ENCODE measurements at places on chromosomes 6 and 20.

DNA sequence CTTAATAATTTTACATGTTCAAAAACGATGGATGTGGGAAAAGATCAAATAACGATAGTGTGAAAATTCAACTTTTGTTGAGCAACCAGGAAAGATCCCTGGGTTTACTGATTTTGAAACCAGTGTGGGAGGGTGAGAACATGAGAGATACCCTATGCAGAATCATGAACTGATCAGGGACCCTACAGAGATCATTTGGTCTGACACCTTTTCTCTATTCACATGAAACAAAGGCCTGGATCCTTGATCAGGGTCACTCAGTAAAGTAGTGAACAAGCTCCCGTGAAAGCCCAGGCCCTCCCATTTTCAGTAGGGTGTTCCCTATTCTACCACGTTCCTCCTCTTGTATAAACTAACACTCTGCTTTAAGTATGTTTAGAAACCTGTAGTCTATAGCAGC, 60.5 kb upstream of the DUSP22 start:
- DNase-seq = no peak

- no peak for DNase-seq
Measured at GRCh38 chr6:159062564-159062945, 17.8 kb upstream of the TAGAP start.

DNA sequence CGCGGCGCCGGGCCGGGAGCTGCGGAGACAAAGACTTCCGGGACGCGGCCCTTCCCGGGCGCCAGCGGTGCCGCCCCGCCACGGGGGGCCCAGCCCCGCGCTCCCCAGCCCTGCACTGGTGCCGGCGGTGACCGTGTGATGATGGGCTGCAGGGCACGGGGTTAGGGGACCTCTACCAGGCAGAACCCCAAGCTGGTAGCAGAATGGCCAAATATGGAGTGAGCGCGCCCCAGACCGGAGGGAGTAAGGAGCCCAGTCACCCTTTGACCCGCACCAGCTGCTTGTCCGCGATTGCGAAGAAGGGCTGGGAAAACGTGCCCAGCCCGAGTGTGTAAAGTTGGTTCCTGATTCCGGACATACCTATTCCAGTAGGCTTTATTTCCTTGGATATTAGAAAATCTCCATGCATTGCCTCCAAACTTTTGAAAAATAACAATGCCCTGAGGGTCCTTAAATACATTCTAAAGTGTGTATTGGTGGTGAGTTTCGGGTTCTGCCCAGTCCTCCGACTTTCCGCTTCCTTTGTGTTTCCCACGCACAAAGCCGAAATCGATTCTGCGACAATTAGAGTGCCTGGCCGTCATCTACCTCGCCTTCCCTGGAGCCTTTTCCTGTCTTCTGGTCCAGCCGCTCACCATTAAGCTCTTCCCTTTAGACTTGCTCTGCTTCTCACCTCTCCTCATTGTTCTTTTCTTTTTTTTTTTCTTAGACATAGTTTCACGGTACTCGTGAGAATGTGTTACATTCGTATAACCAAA, 1.1 kb downstream of the ABRACL start:
- DNase-seq = no peak

DNA sequence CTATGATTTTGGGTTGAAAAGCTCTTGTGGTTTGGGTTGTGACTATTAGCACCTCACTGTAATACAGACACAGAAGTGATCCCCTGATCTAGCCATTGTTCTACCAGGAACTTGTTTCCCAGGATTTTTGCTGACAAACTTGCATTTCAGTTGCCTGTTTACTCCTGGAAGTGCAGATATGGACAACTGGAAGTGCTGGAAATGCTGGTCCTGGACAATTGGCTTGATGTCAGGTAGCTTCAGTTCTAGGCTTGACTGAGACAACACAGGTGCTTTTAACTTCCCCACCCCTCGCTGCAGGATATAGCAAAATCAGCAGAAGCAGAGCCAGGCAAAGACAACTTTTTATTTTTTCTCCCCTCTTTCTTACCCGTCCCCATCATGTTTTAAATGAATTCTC, 27.1 kb upstream of the FBXO30 start:
- no peak for DNase-seq

DNA sequence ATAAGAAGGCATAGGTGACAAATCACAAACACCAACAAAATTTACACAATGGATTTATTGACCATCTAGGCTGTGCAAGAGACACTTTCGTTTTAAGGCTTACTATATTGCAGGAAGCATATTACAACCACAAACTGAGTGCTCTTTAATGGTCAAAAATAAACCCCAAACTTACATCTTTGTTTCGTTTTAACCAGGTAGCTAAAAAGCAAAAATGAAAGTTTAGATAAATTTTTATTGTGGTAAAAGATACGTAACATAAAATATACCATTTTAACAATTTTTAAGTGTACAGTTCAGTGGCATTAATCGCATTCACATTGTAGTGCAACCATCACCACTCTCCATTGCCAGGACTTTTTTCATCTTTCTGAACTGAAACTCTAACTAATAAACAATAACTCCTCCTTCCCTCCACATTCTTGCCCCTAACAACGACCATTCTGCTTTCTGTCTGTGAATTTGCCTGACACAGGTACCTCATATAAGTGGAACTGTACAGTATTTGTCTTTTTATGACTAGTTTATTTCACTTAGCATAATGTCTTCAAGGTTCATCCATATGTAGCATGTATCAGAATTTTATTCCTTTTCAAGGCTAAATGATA, 32.3 kb upstream of the DUSP22 start:
- DNase-seq = no peak

DNA sequence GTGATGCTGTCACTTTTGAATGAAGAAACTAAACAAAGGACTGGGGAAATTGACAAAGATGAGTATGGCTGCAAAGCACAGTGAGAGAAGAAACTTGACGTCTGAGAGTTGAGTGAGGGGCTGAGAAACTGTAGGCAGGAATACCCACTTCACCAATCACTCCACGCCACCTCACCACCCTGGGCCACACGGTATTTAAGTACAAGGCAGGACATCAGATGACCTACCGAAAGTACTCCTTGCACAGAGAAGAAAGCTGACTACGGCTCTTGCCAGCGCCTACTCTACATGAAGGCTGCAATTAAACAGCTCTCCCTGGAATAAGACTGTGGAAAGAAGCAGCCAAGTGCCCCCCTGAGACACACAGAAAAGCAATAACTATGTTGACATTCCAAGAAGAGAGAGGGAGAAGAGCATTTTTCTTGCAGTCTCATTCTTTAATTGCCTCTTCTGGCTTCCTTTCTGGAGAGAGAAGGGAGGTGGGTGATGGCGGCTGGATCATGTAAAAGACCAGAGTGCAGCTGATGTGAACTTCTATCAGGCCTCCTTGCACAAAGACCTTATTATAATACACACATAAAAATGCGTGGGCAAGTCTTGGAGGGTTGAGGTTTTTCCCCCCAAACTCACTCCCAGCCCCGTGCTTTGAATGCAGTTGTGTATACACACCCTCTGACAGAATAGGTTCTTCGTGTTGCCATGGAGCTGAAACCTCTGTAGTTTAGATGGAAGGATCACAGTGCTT, 44.6 kb downstream of the HIVEP2 start:
- no peak for DNase-seq

DNA sequence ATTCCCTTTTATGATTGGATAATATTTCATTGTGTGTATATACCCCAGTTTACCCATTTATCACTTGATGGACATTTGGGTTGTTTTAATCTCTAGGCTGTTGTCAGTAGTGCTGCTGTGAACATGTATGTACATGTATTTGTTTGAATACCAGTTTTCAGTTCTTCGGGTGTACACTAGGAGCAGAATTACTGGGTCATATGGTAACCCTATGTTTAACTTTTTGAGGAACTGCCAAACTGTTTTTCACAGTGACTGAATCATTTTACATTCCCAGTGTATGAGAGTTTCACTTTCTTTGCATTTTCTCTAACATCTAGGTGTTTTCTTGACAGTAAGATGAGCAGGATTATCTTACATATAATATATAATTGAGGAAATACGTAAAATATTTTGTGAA, 44.7 kb upstream of the ADIG start:
- DNase-seq = no peak

- DNase-seq = no peak
Measured at GRCh38 chr20:22904905-22905304, 130.2 kb upstream of the SSTR4 start.

GRCh38 chr20:63433756-63434531, 38.5 kb downstream of the KCNQ2 start:
- DNase-seq = no peak

DNA sequence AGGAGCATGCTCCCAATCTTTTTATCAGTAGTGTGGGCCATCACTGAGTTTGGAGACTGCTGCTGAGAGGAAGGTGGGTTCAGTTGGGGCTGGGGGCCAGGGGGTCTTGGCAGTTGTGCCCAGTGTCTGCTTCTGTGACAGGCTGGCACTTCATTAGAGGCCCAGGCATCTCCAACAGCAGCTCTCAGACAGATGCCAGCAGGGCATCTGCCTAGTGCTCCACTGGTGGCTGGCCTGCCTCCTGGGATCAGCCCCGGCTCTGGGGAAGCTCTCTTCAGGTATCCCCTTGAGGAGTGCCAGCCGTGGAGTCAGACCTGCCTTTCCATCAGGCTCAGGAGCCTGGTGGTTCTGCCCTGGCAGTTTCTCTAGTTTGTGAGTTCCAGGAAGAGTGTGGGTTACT, 77.3 kb downstream of the DTD1 start:
- no peak for DNase-seq

- DNase-seq = no peak
Measured at GRCh38 chr20:8215361-8215781, 83.3 kb downstream of the PLCB1 start.

- DNase-seq = no peak
Measured at GRCh38 chr6:145036236-145036635, 699.1 kb downstream of the EPM2A start.

DNA sequence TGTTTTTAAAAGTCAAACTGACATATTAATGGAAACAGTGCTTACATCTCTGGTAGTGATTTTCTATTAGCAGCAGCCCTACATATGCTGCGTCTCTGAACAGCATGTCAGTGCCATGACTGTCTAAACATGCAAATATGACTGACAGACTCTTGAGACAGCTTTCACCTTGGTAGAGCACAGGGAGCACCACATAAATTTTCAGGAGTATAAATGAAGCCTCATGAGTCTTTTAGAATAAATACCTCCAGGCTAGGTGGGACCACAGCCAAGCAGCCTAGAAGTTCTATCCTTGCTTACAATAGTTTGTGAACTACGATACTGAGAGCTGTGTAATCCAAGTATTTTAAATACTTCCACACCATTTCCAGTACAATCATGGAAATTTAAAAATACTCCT, 410.7 kb upstream of the RUNX2 start:
- DNase-seq = no peak

DNA sequence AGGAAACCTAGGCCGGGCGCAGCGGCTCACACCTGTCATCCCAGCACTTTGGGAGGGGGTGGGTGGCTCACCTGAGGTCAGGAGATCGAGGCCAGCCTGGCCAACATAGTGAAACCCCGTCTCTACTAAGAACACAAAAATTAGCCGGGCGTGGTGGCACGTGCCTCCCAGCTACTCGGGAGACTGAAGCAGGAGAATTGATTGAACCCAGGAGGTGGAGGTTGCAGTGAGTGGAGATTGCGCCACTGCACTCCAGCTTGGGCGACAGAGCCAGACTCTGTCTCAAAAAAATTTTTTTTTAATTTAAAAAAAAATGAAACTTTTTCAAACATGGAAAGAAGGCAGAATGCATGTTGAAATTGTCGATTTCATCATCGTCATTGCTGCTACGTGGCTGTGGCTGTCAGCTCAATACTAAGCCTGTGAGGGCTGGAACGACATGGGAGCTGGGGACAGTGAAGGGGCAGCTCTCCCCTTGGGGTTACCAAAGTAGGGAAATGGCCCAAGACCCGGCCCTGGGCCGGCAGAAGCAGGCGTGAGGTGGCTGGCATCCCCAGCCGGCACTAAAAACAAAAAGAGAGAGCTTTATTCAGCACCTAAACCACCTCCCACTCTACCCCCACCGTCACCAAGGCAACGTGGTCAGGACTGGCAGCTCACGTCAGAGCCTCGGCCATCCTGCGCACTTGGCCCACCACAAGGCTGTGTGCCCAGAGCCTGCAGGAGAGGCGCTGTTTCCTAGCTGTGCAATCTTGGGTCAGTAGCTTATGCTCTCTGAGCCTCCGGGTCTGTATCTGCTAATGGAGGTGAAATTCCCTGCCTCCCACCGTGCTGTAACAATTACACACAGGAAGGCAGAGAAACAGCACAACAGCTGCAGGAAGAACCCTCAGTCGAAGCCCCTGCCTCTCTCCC, 30.8 kb downstream of the AGPAT4 start:
- DNase-seq = no peak

- DNase-seq = no peak
Measured at GRCh38 chr6:155381673-155382337, 67.5 kb upstream of the TFB1M start.

Measured in NCI-H1092 (cell line).